ENCODE measurements at places on chromosomes 12 and 14. TPM values are rescaled to one million over a fixed set of nuclear protein-coding genes. Genes with fewer than 3 reads are reported as not detected.

The VRTN gene
- total RNA-seq = not detected

The KRT72 gene
- total RNA-seq = not detected

The PRPH gene
- total RNA-seq = 1.9 TPM

The SERPINA12 gene
- not detected for total RNA-seq

The PLA2G1B gene
- 12,528 TPM for total RNA-seq

The ANKS1B gene
- total RNA-seq = 2.6 TPM

The CIDEB gene
- 8.6 TPM for total RNA-seq

The ATG2B gene
- 21.9 TPM for total RNA-seq

The SGPP1 gene
- 8.9 TPM for total RNA-seq

The SLC6A15 gene
- total RNA-seq = not detected

The PDZRN4 gene
- total RNA-seq = not detected

The SLC38A1 gene
- 19.8 TPM for total RNA-seq

The GLT8D2 gene
- total RNA-seq = 3.1 TPM

The GPD1 gene
- total RNA-seq = 6.2 TPM

The CDK2 gene
- 11.3 TPM for total RNA-seq

The RHOJ gene
- total RNA-seq = 1.5 TPM

The ZNF664 gene
- 57.7 TPM for total RNA-seq

The B4GALNT3 gene
- total RNA-seq = 4.4 TPM

The ARHGDIB gene
- total RNA-seq = 35.1 TPM

The GPR162 gene
- 0.59 TPM for total RNA-seq

The TAS2R30 gene
- total RNA-seq = 1.3 TPM

The KCNA1 gene
- not detected for total RNA-seq

The PRICKLE1 gene
- 1.9 TPM for total RNA-seq

The FAM90A1 gene
- total RNA-seq = 1.2 TPM

The NT5DC3 gene
- total RNA-seq = 4.7 TPM

The BMP4 gene
- total RNA-seq = 1.7 TPM

The CD163 gene
- 23.0 TPM for total RNA-seq

The DDX24 gene
- total RNA-seq = 55.9 TPM

The PYGL gene
- 2.6 TPM for total RNA-seq

The POTEG gene
- not detected for total RNA-seq

The PTHLH gene
- total RNA-seq = 0.50 TPM

The RHNO1 gene
- total RNA-seq = 6.1 TPM
